ENCODE measurements at places on chromosomes 3 and 15.
A peak's percentile ranks its signal among the peaks of the same experiment; 100 is the strongest.

DNA sequence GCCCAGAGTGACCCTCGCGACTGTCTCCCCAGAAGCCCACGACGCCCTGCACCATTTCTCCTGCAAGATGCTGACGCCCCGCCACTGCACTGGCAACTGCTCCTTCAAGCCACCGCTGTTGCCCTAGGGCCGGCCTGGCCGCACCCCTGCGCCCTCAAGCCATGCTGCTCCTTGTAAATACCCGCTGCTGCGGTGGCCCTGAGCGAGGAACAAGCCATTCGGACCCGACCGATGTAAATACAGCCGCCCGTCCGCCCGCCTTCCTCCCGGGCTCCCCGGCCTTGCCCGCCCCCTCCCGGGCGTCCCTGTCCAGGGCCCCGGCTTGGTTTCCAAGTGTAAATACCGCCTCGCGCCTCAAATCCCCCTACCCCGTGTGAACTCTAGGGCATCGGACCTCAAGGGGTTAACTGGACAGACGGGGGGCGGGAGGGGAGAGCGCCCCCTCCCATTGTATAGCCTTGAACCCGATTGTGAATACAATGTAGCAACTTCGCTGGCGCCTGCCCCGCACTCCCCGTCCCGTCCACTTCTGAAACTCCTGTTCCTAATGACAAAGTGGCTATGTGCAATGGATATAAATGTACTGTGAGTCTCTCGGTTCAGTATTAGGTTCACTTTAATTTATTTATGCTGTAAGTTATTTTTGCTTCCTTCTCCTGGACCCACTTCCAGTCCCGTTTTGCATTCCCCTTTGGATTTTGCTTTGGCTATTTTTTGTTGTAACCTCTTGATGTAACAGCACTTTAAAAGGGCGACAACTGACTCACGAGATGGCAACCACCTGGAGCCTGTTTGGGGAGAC lies 5.9 kb downstream of the RNU6-1 start:
- DNase-seq = peak; percentile 63

GRCh38 chr15:40064231-40064894 lies 25.4 kb upstream of the SRP14 start:
- no peak for DNase-seq

DNA sequence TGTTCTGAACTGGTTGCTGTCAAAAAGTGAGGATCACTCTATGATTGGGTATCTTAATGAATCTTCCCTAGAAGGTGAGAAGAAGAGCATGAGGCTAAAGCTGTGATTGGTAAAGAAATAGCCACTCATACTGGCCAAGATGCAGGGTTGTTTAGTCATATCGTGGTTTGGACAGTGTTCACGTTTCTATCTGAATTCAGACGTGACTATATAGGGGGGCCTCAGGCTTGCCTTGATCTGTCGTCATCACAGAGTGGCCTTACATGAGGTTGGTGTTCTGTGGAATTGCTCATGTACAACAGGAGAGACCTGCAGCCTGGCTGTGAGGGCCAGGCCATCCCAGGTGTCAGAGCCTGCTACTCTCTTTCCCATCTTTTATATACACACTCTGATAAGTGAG lies 12.4 kb downstream of the RTP2 start:
- DNase-seq = no peak

DNA sequence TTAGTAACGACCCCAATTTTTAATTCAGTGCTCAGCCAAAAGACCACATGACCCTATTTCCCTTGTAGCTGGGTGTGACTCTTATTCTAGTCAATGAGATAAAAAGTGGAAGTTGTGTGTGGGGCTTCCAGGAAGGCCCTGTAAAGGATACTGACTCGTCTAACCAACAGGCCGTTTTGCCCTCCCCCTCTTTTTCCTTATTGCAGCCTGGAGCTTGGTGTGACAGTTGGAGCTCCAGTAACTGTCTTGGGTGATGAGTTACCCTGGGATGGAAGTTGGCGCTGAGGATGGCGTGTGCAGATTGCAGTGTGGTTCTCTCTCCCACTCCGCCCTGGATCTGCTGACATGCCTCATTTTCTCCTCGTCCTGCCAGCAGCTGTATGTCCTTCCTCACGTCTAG lies 209.3 kb upstream of the PROK2 start:
- no peak for DNase-seq

- DNase-seq = no peak
Observed at GRCh38 chr3:126313580-126314304, 43.5 kb downstream of the KLF15 start.

GRCh38 chr3:8836096-8836495 lies 66.7 kb upstream of the OXTR start:
- DNase-seq = no peak

- DNase-seq = no peak
Observed at GRCh38 chr3:23713641-23714040, 92.1 kb upstream of the UBE2E1 start.

GRCh38 chr3:183377307-183377959 lies 51.0 kb downstream of the MCF2L2 start:
- DNase-seq = no peak

- DNase-seq = no peak
Observed at GRCh38 chr3:197728487-197728886, 8.2 kb downstream of the RUBCN start.

- DNase-seq = no peak
Observed at GRCh38 chr3:64741341-64741740, 53.5 kb upstream of the ADAMTS9 start.

DNA sequence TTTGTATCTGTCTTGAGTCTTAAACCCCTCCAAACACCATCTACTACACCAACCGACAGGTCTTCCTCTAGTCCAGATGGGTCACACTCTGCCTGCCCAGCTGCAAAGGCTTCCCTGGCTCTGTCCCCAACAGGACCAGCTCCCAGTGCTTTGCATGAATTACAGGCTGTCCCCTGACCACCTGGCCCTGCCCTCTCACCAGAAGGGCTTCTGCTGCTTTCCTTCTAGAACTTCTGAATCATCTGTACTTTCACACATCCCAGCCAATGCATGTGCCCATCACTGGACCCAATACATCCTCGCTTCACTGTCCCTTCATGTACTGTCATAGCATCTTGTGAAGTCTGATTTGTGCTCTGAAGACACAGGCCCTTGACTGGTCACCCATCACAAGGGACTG lies 53.6 kb downstream of the HOMER2 start:
- DNase-seq = no peak

DNA sequence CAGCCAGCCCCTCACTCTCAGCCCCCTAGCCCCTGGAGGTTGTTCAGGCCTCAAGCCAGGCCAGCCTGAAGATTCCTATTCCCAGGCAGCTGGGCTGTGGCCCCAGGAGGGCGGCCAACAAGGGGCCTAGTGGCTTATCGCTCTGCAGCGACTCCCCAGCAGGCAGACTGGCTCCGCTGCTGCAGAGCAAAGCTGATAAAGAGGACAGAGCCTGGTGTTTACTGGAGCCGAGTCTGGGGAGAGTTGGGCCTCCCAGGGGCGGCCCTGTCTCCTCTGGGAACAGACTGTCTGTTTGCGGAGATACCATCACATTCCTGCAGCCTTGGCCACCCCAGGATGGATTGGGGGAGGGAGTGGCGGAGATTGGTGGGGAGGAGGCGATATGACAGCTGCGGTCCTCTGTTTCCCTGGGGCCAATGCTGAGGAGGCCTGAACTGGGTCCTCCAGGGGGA lies 22.4 kb upstream of the SMAD6 start:
- DNase-seq = no peak

DNA sequence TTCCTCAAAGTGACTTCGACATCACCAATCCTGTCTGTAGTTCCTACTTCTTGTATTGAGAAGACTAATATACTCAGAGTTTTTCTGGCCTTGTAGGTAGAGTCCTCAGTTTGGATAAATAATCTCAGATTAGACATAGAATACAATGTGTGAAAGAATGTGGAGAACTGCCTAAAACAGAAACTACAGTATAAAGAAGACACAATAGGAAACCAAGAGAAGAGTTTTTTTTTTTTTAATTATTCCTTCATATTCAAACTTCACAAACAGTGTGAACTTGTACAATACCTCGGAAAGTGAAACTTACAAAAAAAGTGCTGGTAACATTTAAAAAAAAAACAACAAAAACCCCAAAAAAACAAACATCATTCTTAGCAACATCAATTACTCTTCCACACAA lies 20.5 kb downstream of the TIGIT start:
- no peak for DNase-seq

DNA sequence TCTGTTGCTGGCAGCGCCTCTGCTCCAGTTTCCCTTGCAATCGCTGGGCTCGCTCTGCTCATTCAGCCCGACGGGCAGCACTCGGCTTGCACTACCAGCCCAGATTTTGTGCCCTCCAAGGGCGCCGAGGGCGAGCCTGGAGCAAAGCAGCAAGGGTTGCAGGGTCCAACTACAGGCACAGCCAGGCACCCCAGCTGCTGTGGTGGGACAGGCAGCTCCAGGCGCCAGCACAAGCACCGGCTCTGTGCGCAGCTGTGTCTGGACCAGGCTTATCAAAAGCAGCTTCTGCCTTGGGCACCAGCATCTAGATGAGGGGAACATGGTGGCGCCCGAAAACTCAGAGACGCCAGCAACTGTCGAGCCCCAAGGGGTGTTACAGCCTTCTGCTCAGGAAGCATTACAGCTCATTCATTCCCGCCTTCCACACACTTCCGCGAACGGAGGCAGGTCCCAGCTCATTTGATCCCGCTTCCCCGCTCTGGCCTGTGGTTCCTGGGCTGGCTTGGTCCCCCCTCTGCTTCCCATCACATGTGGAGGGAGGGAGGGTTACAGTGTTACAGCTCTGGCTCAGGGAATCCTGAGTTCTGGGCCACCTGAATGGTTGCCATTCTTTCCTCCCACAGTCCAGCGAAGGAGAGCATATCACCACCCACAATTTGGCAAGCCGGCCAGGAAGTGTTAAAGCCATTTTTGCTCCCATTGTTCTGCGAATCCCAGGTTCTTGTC lies 409.9 kb upstream of the ALCAM start:
- DNase-seq = no peak

DNA sequence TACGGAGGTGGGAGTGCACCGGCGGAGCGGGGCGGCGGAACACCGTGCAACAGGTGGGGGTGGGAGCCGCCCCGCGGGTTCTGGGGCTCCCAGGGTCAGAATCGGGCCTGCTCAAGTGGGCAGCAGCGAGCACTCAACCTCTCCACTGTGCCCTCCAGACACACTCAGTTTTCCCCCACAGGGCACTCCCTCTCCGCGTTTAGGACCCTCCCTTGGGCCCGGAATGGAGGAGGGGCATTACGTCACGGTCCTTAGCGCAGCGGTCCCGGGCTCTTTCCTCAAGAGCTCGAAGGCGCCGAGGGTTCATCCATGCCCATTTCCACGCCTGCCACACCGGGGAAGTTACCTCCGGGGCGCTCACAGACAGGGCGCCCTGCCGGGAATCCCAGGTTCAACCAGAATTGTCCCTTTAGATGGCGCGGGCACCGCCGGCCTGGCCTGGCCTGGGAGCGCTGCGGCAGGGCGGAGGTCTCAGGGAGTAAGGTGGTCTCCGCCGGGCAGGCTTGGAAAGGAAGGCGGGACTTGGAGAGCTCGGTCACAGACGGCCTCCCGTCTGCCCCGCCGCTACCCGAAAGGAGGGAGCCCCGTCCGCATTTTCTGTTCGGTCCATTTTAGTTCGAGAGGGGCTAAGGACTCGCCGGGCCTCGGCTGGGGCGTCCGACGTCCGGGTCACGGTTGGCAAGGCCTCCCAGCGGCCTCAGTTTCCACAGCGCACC lies 5.1 kb downstream of the RNU6-1 start:
- peak; percentile 70 for DNase-seq

GRCh38 chr15:72474466-72474911 lies 359 bp downstream of the ARIH1 start:
- DNase-seq = peak; percentile 82

All from suprapubic skin (tissue), 4 donors.